ENCODE measurements at places on chromosomes 6 and 20.

DNA sequence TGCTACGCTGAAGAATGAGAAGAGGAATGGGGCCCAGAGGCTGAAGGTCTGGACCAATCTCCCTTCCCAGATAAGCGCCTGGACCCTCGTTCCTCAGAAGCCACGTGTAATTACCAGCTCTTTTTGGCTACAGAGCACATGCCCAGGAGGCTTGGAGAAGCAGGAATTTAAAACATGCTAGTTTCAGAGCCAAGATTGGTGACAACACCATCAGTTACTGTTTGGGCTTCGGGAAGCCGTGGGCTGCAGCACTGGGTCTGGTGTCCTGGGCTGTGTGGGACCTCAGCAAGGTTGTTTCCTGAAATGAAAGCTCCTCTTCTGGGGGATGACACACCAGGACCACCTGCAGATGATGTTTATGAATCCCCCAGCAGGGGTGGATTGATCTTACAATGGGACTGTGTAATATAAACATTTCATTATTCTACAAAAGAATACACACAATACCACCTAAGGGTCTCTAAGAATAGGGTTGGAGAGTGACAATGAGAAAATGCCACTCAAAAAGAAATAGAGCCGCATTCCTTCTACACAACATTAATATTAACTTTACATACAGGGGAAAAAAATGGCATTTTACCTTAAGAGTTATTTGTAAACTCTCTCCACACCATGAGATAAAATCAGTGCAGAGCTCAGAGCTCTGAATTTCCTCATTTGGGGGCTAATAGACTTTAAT lies 207.8 kb upstream of the FOXQ1 start:
- DNase-seq: no peak

DNA sequence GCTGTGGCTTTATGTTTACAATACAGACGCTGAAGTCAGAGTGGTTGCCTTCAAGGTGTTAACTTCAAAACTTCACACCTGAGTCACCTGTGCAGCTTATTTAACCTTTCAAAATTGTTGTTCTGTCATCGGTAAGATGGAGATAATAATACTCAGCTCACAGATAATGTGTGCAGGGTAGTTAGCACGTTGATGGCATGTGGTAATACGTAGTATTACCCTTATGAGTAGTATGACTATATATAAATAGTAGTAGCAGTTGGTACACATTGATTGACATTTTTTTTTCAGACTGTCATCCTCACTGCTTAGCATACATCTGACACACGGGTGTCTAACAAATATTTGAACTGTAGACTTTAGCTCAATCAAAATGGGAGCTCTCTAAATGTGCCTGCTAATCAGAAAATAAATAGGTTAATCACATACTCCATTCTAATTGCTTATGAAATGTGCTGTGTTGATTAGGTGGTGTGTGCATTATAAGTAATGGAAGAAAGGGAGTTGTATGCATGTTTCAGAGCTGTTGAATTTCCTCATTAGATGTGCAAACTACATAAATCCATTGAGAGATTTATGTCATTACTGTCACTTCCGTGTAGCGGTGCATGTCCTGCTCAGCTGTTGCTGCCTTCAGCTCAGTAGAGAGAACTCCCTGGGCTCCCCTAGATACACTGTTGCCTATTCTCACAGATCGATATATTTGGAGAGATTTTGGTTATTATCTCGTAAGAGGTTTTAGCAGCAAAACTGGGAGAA lies 11.2 kb upstream of the MROH8 start:
- no peak for DNase-seq

GRCh38 chr6:170371588-170371987 lies 65.0 kb downstream of the FAM120B start:
- no peak for DNase-seq

DNA sequence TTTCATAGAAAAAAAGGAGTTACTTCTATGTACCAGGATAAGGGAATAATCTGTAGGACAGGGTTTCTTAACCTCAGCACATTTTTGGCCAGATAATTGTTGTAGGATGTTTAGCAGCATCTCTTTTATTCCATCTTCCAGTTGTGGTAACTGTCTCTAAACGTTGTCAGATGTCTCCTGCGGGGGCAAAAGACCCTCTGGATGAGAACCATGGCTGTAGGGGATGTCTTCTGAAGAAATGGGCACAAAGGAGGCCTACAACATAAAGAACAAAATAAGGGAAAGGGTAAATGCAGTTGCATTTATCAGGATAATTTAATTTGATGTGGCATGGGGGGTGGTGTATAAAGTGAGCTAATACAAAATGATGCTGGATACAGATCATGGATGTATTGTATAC lies 4.1 kb upstream of the FBXO5 start:
- no peak for DNase-seq

- peak; percentile 14 for DNase-seq
Observed at GRCh38 chr6:168370310-168370991, 50.9 kb upstream of the DACT2 start.

DNA sequence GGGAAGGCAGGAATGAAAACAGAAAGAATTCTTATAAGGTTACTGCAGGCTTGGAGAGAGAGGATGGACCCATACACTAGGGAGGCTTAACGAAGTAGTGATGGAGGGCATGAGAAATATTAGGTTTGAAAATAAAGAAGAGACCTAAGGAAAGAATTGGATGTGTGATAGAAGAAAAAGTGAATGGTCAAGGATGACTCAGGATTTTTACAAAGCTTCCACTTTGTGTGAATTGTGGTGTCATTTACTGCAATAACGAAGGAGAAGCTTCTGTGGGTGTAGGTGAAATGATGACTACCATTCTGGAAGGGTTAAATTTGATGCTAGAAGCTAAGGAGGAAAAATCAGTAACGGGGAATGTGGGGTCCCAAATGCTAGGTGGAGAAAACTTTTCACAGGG lies 191.2 kb downstream of the UTRN start:
- DNase-seq: no peak

- DNase-seq: no peak
Observed at GRCh38 chr6:45278367-45278766, 49.8 kb upstream of the RUNX2 start.

DNA sequence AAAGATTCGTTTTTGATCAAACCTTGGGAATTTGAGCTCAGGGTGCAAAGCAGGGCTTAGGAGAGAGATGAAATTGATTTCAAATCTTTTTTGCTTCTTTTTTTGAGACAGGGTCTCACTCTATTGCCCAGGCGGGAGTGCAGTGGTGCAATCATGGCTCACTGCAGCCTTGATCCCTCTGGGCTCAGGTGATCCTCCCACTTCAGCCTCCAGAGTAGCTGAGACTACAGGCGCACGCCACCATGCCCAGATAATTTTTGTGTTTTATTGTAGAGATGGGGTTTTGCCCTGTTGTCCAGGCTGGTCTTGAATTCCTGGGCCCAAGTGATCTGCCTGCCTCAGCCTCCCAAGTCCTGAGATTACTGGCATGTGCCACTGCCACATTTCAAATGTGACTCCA lies 58.7 kb downstream of the DOK5 start:
- DNase-seq: no peak

DNA sequence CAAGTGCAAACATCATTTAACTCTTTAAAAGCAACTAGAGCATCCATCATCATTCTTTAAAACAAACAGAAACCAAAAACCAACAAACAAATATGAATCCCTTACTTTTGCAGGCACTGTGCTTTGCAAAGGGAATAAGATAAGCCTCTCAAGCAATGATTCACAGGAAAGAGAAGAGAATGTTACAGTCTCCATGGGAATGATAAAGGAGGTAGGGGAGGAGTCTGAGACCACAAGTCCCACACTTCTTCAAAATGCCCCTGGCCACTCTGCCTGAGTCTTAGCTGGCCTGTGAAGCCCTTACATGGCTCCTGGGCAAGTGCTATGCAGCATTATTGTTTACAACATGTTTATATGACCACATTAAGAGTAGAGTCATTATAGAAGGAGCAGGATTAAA lies 257.7 kb upstream of the MARCKS start:
- DNase-seq: no peak

GRCh38 chr6:97626671-97627441 lies 343.8 kb upstream of the MMS22L start:
- DNase-seq: no peak

GRCh38 chr6:151141685-151142084 lies 98.1 kb upstream of the AKAP12 start:
- no peak for DNase-seq

GRCh38 chr6:170056278-170056711 lies 234.6 kb downstream of the DLL1 start:
- DNase-seq: no peak

GRCh38 chr6:14543971-14544585 lies 426.5 kb downstream of the CD83 start:
- DNase-seq: no peak

GRCh38 chr6:101195588-101195987 lies 197.9 kb upstream of the GRIK2 start:
- DNase-seq: no peak
